ENCODE measurements at places on chromosomes 2 and 18.
A peak's percentile ranks its signal among the peaks of the same experiment; 100 is the strongest.

DNA sequence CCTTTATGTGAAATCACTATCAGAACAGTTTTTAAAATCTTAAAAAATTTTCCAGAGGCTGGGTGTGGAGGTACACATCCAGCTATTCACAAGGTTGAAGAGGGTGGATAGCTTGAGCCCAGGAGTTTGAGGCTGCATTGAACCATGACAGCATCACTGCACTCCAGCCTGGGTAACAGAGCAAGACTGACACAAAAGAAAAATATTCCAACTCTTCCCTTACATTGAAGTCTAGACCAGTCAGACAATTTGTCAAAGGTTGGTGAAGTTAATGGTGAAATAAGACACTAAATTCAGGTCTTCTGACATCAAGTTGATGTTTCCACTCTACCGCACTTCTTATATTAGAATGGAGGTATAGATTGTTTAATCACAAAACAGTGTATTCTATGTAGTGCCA lies 52.8 kb downstream of the HYCC2 start:
- peak; percentile 8 for DNase-seq

DNA sequence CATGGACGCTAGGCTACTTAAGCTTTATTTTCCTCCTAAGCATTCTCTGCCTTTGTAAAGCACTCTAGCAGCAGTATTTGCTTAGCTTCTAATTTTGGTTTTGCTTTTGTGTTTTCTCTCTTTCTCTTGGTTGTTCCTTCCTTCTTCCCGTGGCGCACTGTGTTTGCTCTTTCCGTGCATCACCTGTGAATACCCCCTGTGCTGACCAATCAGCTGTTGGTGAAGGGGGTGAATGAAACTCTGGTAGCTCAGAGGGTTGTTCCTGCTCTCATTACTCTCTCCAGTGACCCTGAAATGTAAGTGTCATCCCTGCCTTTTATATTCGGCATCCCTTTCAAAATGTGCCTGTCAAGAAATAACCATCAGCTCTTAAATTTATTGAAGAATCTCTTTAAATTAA lies 45.5 kb upstream of the TNFRSF11A start:
- no peak for DNase-seq

GRCh38 chr2:172253190-172254052 lies 150.7 kb upstream of the DLX2 start:
- DNase-seq: no peak

- no peak for DNase-seq
These were observed 2.8 kb downstream of the COLEC12 start for GRCh38 chr18:497688-498087.

DNA sequence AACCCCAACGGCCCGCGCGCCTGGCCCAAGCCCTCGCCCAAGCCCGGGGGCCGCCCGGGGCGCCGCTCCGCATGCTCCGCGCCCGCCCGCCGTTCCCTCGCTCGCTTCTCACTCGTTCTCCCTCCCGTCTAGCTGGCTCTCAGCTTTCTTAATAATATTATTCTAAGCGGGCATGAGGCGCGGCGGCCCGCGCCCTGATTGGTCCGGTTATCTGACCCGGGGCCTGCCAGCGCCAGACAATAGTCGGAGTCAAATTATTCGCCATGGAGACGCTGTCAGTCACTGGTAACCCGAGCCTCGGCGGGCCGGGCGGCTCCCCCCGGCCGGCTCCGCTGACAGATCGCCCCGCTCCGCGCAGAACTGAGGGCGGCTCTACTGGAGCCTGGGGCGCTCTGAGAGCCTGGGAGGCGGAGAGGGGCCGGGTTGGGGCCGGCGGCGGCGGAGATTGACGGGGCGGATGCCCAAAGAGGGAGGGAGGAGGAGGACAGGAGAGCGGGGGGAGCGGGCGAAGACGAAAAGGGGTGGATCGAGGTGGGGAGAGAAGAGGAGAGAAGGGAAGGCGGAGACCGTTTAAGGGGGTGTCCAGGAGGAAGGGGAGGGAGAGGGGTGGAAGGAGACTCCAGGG lies at the start of gene SIX2:
Gene SIX2 (minus strand): TSS at position 150 of the 625 bp plus-strand sequence. CDS start 342 bp downstream, outside the sequence.
- peak; percentile 97 for DNase-seq

DNA sequence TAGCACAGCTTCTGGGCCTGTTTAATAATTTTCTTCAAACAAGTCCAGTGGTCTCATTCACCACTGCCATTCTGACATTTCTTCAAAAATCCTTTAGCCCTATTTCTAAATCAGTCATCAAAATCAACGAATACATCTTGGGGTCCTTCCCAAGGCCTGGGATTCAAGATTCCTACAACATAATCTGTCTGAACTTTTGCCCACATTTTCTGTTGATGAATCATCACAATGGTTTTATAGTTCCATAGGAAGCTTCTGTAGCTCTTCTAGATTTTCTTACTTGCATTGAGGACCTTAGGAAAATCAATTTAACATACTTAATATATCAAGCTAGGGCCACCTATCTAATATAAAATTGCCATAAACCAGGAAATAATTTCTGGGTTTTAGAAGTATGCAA lies 811.8 kb upstream of the ACVR2A start:
- no peak for DNase-seq

DNA sequence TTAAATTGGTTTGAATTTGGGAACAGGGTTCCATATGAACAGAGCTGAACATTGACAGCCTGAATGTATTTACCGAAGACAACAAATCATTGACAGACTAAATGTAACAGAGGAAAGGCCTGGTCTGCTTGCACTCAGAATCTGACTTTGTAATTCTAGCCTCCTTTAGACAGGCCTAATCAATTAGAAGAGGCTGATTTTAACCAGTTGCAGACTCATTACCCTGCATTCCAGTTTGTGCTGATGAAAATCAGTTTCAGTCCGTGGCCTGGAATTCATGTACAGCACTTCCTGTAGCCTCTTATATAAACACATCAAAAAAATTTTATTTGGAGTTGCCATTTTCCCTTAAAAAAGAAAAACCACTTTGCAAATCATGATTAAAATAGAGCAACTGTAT lies 93.1 kb upstream of the ZFP36L2 start:
- DNase-seq: no peak

GRCh38 chr2:202335791-202336467 lies 40.2 kb upstream of the BMPR2 start:
- DNase-seq: no peak

GRCh38 chr2:55620123-55620779 lies 2.8 kb upstream of the PPP4R3B start:
- DNase-seq: no peak

GRCh38 chr2:141968433-141968832 lies 162.4 kb downstream of the LRP1B start:
- DNase-seq: no peak

- peak; percentile 35 for DNase-seq
These were observed 35.5 kb downstream of the SCN2A start for GRCh38 chr2:165274698-165275097.

GRCh38 chr18:67217551-67218166 lies 298.9 kb downstream of the DSEL start:
- DNase-seq: peak; percentile 33

DNA sequence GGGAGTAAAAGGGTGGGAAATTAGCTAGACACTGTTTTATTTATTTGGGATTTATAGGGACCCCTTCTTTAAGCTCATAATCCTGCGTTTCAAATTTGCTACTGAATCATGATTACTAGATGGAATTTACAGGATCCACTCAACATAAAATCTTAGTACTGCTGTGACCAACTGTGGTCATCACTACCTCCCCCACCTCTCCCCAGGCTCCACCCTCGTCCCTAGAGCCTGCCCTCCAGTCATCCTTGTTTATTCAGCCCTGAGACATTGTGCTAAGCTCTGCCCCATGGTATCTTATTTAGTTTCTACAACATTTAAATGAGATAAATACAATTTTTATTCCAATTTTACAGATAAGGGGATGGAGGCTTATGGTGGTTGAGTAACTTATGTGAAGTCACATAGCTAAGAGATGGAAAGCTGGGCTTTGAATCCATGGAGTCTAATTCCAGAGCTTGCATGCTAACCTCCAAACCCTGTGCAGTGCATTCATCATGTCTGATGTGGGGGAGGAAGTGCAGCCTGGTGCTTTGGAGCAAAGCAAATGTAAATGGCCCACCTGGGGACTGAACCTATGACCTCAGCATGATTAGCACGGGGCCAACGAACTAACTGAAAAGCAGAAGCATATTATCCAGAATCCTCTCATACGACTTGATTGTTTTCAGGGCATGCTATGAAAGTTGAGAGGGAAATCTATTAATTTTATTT lies 502.4 kb downstream of the TMEM182 start:
- DNase-seq: no peak

DNA sequence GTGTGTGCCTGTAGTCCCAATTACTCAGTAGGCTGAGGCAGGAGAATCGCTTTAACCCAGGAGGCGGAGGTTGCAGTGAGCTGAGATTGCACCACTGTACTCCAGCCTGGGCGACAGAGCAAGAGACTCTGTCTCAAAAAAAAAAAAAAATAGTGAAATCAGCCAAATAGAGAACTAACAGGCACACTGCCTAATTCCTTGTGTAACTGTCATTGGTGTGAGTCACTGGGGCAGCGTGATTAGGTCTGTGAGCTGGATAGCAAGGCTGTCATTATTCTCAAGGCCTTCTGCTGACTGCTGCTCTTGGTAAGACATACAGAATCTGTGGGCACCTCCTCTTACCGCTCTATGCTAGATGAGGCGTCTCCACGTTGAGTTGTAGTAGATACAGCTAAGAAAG lies 270.3 kb downstream of the NEDD4L start:
- peak; percentile 66 for DNase-seq

- peak; percentile 3 for DNase-seq
These were observed 9.4 kb upstream of the RAPGEF4 start for GRCh38 chr2:172726172-172726735.

- DNase-seq: no peak
These were observed 11.9 kb downstream of the GAL3ST2 start for GRCh38 chr2:241788572-241788971.

DNA sequence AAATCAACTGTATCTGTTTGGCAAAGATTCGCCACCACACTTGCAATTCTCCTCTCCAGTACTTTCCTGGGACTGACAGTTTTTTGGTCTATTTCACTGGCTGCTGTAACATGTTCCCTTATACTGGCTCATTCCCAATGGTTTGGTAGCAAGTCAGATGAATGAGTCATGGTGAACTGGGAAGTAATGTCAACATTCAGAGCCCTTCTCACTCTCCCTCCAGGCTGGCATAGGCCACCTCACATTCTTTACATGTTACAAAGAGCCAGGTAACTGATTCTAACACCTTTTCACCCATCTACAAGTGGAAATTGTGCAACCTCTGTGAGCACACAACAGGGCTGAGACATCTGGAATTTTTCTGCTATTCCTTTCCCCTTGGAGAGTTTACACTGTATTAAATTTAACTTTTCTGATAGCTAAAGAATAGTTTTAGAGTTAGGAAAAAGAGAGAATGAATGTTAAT lies 111.3 kb upstream of the TLK1 start:
- peak; percentile 84 for DNase-seq

DNA sequence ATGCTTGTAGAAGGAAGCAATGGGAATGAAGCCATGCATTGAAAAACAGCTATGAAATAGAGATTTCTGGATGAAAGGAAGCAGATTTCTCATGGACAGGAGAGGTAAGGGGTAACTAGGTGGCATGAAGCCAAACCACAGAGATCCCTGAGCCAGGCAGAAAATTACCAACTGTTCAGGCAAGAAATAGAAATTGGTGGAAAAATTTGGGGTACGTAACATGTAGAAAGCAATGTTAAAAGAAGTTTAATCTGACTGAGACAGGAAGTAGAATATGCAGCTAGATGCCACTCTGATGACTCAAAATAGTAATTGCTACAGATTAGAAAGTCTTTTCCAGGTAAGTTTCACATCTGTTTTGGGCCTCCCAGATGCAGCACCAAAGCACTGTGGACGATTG lies 928.5 kb upstream of the CELF4 start:
- DNase-seq: no peak

DNA sequence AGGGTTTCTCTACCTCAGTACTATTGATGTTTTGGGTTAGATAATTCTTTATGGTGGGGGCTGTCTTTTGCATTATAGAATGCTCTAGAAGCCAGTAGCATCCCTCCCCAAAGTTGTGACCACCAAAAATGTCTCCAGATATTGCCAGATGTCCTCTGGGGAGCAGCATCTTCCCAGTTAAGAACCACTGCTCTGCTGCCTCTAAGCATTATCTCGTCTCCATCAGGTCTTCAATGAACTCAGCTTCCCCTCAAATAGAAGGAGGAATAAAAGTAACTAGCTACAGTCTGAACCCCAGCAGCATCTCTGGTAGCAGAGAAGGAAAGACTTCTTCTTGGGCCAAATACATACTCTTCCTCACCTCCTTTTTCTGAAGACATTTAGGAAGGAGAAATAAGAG lies 244.1 kb downstream of the AGPS start:
- no peak for DNase-seq

DNA sequence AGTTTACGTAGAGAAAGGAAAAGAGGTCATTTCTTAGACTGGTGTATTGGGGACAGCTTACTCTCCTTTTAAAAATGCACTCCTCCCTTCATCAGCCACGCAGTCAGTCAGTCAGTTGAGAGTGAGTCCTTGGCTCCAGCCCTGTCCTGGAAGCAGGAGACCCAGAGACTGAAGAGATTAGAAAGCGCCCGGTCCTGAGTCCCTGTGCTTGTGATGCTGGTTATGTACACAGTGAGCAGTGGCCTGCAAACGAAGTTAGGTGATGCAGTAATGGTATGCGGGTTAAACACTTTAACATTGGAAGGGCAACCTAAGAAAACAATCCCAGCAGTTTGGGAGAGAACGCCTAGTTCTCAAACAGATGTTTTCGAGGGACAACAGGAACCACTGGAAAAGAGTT lies 6.3 kb upstream of the ASB1 start:
- DNase-seq: no peak

DNA sequence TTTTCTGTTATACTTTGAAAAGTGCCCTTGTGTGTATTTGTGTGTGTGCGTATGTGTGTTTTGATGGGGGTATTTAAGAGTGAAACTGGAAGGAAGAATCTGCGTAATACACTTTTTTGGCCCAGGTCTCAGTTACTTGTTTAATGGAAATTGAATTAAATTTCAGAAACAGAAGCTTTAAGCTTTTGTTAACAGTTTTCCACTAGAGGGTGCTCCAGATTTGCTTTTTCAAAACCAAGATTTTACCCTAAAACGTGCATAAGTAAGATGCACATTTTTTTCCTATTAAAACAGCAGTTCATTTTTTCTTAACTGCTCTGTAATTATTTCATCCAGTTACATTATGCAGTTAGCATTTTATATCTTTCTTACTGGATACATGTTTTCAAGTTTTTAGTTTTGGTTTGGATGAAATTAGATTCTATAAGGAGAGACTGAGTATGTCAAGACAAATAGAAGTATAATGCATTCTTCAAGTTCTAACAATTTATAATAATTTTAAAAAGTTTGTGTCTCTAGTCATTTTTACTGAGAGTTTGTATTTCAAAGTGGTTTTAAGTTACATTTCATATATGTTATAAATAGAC lies 97.2 kb downstream of the PIK3C3 start:
- no peak for DNase-seq

DNA sequence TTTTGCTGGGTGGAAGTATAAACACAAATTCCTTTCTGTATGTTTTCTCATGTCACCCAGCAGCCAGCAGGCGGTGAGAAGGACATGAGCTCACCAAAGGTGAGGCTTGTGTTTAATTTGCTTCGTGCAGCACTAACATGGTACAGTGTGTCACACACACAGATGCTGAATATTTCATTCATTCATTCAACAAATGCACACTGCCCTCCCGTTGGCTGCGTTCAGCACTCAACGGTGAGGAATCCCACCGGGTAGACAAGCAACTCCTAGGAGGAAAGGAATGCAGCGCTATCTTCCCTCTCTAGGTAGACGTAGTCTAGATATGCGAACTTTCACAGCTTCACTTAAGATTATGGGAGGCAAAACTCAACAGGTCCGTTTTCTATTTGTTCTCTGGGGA lies 85.1 kb downstream of the LONRF2 start:
- no peak for DNase-seq

All from thyroid gland (tissue), 4 donors.